ENCODE measurements at places on chromosomes 16 and 17.

- no peak for DNase-seq
Observed at GRCh38 chr16:46627746-46628145, 6.6 kb upstream of the SHCBP1 start.

GRCh38 chr17:56809820-56810179, 23.9 kb downstream of the C17orf67 start:
- DNase-seq = no peak

GRCh38 chr16:89314357-89314756, 96.9 kb downstream of the ZNF778 start:
- DNase-seq = no peak

DNA sequence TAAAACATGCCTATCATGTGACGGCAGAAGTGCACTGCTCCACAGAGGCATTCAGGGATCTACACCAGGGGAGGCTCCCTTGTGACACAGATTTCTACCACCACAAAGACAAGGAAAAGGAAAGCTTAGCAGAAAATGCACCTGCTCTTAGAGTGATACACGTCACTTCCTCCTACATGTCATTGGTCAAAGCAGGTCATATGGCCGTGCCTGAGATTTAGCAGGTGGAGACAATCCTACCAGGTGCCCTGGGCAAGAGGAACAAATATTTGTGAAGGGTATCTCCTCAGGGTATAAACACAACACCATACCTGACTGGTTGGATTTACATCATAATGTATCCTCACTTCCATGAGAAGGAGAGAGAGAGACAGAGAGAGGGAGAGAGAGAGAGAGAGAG, 362.1 kb downstream of the HS3ST4 start:
- no peak for DNase-seq

- peak; percentile 57 for DNase-seq
Observed at GRCh38 chr17:69870751-69871199, 204.2 kb upstream of the KCNJ16 start.

DNA sequence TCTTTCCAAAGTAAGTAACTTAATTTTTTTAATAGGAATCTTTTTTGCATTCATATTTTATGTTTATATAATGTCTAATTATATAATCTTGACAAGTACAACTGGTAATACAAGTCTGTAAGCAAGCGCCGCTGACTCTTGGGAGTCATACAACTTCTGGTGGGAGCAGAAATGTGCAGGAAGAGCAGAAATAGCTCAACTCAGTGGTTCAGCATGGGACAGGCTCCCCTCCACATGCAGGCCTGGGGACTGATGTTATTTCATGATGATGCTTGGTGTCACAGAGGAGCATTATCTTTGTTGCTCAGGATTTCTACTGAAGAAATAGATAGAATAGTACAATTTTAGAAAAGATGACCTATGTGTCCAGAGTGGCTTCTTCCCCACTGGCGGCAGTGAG, 10.7 kb downstream of the UQCRC2 start:
- no peak for DNase-seq

DNA sequence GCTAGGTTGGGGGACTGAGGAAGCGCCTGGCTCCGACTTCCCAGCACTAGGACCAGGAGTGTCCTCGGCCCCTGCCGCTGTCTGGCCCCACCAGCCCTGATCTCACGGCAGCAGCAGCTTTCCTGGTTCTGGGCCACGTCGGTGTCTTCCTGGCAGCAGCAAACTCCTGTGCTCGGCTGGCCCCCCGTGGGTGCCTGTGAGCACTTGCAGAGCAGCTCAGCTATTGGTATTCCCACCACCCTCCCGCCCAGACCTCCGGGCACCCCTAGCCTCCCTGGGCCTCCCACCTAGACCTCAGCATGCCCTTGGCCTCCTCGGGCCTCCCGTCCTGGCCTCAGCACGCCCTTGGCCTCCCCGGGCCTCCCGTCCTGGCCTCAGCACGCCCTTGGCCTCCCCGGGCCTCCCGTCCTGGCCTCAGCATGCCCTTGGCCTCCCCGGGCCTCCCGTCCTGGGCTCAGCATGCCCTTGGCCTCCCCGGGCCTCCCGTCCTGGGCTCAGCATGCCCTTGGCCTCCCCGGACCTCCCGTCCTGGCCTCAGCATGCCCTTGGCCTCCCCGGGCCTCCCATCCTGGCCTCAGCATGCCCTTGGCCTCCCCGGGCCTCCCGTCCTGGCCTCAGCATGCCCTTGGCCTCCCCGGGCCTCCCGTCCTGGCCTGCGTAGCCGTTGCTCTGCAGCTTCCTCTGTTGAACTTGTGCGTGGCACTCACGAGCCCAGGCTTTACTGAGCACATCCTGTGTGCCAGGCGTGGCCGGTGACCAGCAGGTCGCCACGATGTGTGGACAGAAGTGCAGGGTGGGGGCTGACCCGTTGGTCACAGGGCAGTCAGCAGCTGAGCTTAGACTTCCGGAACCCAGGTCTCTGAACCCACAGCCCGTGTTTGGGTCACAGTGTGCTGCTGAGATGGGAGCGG, 51.8 kb upstream of the ACSF3 start:
- DNase-seq = no peak

DNA sequence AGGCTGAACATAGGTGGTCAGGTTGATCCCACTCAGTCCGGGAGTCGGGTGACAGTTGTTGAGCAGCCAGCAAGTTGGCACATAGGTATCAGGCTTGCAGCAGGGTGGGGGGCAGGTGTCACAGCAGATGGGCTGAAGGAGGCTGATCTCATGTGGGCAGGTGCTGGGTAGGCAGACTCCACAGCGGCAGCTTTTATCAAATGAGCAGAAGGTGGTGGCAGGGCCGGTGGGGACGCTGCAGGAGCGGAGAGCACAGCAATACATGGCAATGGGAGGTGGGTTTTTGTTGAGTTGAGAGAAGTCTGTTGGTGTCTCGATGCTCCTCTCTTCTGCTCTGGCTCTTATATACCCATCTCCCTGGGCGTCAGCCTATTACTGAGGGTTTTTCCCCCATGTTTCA, at the start of gene KRTAP3-1:
KRTAP3-1 (minus strand) TSS at position 318 of the 400 bp plus-strand sequence; CDS start at position 264, 54 bp downstream.
- no peak for DNase-seq

GRCh38 chr16:78925083-78925767, 675.3 kb downstream of the MAF start:
- peak; percentile 72 for DNase-seq

DNA sequence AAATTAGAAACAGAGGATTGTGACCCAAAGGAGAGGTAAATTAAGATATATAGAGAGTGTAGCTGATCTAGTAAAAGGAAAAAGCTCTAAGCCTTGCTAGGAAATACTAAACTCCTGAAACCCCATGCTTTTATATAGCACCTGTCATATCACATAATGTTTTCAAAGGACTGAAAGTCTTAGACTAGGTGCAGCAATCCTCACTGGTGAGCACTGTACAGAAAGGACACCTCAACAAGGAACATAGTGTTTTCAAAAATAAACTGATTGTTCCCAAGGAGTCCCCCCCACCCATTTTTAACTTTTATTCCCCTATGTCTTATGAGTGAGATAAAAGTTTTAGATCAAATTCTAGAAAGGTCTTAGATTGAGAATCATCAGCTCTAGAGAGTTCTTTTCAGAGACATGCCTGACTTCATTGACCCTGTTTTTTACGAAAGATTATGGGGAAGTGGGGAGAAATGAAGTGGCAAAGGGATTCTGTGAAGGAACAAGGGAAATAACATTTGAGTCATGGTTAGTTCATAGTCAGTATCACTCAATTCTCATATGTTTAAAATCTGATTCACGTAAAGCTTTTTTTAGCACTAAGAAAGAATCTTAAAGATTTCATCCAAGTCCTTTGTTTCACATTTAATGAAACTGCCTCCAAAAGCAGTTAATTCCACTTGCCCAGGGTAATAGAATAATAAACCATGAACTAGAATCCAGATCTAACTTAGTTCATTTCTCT, 166.4 kb downstream of the CYB561 start:
- DNase-seq = no peak

DNA sequence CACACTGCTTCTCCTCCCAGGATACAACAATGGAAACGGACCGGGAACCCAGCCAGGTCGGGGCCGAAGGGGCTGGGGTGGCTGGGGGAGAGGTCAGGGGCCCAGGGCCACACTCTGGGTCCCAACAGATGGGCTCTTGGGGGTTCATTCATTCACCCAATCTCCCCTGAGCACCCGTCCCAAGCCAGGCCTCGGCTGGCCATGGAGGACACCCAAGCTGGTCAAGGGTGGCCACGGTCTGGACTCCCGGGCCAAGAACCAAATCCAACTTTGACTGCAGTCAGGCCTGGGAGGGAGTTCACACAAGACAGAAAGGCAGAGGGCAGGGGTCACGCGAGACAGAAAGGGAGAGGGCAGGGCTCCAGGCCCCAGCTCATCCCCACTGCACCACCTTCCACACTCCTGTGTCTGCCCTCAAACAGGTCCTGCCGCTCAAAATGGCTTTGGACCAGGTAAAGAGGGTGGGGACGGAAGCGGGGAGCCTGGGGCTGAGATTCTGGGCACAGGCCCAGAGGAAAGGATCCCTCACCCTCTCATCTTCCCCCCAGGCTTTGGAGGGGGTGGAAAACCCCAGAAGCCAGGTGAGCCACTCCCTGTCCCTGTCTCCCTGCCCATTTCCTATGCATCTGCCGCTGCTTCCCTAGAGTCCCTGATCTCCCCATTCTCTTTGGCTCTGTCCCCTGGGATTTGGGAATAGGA, 12.3 kb upstream of the PKMYT1 start:
- DNase-seq = no peak

GRCh38 chr16:14365200-14365851, 264.7 kb downstream of the PARN start:
- no peak for DNase-seq

- DNase-seq = peak; percentile 92
Observed at GRCh38 chr17:15268461-15268860, 3.3 kb upstream of the PMP22 start.

- peak; percentile 21 for DNase-seq
Observed at GRCh38 chr17:28684963-28685362, 23.0 kb downstream of the SUPT6H start.

DNA sequence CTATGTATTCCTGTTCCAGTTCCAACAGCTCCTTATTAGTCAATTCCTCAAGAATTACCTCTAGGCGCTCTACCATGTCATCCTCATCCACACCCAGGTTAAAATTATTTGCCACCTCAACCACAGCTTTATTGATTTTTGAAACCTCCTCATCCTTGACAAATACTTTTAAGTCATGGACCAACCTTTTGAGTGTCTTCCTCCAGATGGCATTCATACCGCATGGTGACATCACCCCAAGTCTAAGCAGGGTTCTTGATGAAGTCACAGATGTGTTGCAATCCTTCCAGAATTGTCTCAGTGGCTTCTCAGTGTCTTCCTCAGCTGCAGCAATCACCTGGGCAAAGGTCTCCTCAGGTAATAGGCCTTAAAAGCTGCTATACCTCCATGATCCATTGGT, 40.1 kb downstream of the BCL7C start:
- DNase-seq = no peak

DNA sequence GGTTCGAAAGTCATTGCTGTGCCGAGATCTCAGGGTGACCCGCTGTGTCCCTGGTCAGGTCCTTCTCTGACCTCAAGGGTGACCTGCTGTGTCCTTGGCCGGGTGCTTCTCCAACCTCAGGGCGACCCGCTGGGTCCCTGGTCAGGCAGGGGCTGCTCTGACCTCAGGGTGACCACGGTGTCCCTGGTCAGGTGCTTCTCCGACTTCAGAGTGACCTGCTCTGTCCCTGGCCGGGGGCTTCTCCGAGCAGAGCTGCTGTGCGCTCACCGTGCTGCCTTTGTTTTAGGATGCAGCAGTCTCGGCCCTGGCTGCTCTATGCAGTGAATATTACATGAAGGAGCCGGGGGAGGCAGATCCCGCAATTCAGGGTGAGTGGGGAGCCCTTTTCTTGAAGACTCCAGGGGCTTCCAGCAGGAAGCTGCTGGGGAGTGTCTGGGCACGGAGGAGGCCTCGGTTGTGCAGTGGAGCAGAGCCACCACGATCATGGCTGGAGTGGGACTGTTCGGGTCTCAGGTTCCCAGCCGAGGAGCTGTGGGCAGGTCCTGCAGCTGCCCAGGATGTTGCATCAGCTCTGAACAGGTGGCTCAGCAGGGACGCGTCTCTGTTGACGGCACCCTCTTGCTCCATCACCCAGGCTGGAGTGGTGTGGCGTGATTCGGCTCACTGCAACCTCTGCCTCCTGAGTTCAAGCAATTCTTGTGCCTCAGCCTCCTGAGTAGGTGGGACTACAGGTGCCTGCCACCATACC, 83.7 kb upstream of the ZNF750 start:
- DNase-seq = no peak

- DNase-seq = no peak
Observed at GRCh38 chr16:76309639-76310335, 32.6 kb downstream of the CNTNAP4 start.

DNA sequence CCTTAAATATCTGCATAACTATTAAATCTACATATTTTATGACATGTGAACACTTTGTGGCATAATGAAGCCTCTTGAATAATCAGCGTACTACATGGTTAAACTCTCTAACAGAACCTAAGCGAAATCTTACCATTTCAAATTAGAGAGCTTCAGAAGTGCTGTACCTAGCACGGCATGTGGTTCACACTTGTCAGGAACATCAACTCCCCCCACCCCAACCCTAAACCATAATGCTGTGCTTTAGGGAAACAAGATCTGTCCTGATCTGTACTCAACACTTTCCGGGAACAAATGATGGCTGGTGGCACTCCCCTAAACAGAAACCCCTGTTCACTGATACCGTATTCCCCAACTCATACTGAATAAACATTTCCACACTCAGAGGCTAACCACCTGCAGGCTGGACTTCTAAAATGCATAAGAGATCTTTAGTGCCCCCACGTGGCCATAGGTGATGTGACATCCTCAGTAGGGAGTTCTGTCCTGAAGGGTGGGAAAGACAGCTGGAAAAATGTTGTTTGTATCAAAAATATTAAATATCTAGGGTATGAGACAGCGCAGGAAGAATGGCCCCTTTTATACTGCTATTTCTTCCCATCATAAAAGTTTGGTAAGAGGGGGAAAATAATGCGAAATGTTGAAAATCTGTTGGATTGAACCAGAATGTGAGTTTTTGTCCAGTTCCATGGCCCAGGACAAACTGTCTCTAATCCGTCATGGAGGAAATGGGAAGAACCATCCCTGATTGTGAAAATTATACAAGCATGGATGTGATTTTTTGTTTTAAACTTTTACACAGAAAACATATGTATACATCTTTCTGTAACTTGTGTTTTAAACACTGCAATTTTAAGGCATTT, 88.6 kb downstream of the USP31 start:
- peak; percentile 77 for DNase-seq

GRCh38 chr17:20210614-20211013, 201.5 kb downstream of the SPECC1 start:
- DNase-seq = no peak

GRCh38 chr16:1076801-1077576, 4.4 kb downstream of the SSTR5 start:
- DNase-seq = no peak
